ENCODE measurements at places on chromosomes 12 and 14. TPM values are rescaled to one million over a fixed set of nuclear protein-coding genes. Genes with fewer than 3 reads are reported as not detected.
A peak's percentile ranks its signal among the peaks of the same experiment; 100 is the strongest.

The COX8C gene
- total RNA-seq = not detected

The MEG3 gene
- not detected for total RNA-seq

The CD69 gene
- total RNA-seq = not detected

The EGLN3 gene
- total RNA-seq = 26.6 TPM

DNA sequence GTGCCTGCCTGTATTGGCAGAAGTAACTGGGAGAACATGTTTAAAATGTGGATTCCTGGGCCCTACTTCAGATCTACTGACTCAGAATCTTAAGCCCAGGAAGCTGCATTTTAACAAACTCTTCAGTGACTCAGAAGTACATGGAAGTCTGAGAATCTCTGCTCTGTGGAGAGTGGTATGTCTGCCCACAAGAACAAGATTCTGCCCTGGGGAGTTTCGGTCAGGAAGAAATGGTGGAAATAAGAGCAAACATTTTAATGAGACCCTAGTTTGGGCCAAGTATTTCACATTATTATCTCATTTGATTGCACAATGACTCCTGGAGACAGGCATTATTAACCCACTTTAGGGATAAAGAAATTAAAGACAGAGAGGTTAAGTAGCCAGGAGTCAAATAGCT lies 8.2 kb downstream of the ALDH1L2 start:
- no peak for DNase-seq

DNA sequence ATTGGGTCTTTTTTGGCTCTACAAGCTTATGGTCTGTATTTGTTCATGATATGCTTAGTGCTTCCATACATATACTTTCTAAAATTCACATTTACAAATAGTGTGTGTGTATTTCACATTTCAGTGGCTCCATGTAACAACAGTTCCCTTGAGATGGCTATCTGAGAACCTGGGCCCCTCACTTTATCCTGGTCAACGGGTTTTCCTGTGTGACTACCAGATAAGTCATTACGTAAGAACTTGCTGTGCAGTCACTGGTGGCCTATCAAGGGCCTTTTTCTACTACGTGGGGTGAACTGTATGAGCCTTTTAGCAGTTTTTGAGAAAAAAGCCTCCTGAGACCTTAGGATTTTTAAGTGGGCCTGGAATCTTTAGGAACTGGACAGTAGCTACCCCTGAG lies 454.1 kb downstream of the PCNX1 start:
- no peak for DNase-seq

- no peak for DNase-seq
These were observed 1046.6 kb upstream of the USP15 start for GRCh38 chr12:61213646-61214045.

DNA sequence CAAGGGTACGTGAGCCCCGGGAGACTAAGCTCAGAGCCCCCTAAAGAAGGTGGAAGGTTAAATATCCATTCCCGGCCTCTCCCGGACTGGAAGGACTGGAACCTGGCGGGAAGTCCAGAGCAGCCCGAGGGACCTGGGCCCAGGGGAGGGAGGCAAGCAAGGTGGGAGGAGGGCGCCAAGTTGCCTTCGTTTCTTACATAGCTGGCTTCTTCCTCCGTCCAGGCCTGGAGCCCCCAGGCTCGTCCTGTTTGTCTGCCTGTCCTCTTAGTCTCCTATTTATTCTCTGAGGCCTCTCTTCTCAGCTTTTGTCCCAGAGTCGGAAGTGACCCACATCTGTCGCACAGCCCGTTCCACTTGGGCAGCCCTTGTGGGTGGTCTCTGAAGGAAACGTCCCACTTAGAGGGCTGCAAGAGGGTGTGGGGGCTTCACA lies 745 bp downstream of the PCK2 start:
- DNase-seq = peak; percentile 16

Data from cardiac muscle cell (in vitro differentiated cells and primary cell).